CD4-positive, alpha-beta memory T cell (primary cell): ENCODE measurements at places on chromosomes 3 and 15. TPM values are rescaled to one million over a fixed set of nuclear protein-coding genes. Genes with fewer than 3 reads are reported as not detected.

GRCh38 chr3:56157693-56158362 lies 310.4 kb downstream of the ERC2 start:
- DNase-seq, result no peak
- H3K4me1 ChIP-seq, result no peaks in the 10 kb centered on the region
- H3K4me3 ChIP-seq, result no peak overlapping the region
- no peaks in the 10 kb centered on the region for H3K27me3 ChIP-seq
- H3K36me3 ChIP-seq, result no peaks in the 10 kb centered on the region

The LOXL1 gene
- 13.1 TPM for polyA plus RNA-seq

The NT5DC2 gene
- polyA plus RNA-seq, result not detected

DNA sequence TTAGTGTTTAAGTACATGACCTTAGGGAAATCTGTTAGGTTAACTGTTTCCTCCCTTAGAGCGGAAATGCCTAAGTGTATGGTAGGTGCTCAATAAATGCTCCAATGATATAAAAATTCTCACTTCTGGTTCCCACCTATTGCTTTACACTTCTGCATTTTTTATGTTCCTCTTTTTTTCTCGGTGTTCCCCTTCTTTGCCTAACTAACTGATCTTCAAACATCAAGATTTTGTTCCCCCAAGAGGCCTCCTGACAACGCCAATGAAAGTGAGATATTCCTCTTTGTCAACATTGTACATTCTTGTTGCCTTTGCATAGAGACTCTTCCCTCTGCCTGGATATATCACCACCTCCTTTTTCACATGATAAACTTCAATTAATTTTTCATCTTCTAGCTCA lies 17.4 kb downstream of the SLC35A5 start:
- no peak overlapping the region for H3K27ac ChIP-seq
- H3K4me3 ChIP-seq, result no peak overlapping the region
- DNase-seq, result no peak

- no peak overlapping the region for H3K4me3 ChIP-seq
- no peak overlapping the region for H3K27ac ChIP-seq
- no peaks in the 10 kb centered on the region for H3K36me3 ChIP-seq
- no peak for DNase-seq
- H3K4me1 ChIP-seq, result no peaks in the 10 kb centered on the region
Measured at GRCh38 chr15:27175472-27176153, 204.6 kb downstream of the GABRG3 start.

- no peak for DNase-seq
- no peaks in the 10 kb centered on the region for H3K4me1 ChIP-seq
- no peaks in the 10 kb centered on the region for H3K36me3 ChIP-seq
- H3K4me3 ChIP-seq, result no peak overlapping the region
- no peaks in the 10 kb centered on the region for H3K27me3 ChIP-seq
Measured at GRCh38 chr3:7436542-7436941, 575.6 kb downstream of the GRM7 start.
